Amygdala (tissue), 56 donors: ENCODE measurements at places on chromosomes 1 and 21.

- DNase-seq = no peak
Measured at GRCh38 chr1:176932114-176933104, 232.1 kb downstream of the ASTN1 start.

- no peak for DNase-seq
Measured at GRCh38 chr1:223683586-223684487, 18.3 kb upstream of the CAPN8 start.

- DNase-seq = no peak
Measured at GRCh38 chr1:200260597-200261335, 149.1 kb downstream of the ZNF281 start.

DNA sequence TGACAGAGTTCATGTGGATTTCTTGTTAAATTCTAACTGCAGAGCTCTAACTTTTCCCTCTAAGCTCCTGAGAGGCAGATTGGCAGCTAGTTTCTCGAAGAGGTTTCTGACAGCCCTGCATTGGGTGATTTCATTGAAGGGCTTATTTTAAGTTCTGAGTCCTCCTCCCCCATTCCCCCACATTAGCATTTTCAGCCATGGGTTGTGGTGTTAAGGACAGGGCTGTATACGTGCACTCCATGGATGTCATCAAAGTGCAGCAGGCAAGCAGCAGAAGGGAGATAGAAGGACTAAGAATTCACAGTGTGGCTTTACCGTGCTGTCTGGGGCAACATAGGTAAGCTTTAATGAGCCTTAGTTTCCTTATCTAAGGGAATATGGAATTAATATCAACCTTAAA lies 19.0 kb downstream of the CRYZ start:
- DNase-seq = no peak
